Cardiac septum (tissue), 1 donor: ENCODE measurements at places on chromosomes 6 and 20. TPM values are rescaled to one million over a fixed set of nuclear protein-coding genes. Genes with fewer than 3 reads are reported as not detected.

Gene LY6G6D
- not detected for total RNA-seq

Gene PTCHD4
- total RNA-seq = 1.1 TPM

GRCh38 chr6:54138795-54139194, 27.6 kb downstream of the MLIP start:
- no peak for DNase-seq

- DNase-seq = no peak
Measured at GRCh38 chr6:160895562-160895961, 96.0 kb upstream of the MAP3K4 start.

DNA sequence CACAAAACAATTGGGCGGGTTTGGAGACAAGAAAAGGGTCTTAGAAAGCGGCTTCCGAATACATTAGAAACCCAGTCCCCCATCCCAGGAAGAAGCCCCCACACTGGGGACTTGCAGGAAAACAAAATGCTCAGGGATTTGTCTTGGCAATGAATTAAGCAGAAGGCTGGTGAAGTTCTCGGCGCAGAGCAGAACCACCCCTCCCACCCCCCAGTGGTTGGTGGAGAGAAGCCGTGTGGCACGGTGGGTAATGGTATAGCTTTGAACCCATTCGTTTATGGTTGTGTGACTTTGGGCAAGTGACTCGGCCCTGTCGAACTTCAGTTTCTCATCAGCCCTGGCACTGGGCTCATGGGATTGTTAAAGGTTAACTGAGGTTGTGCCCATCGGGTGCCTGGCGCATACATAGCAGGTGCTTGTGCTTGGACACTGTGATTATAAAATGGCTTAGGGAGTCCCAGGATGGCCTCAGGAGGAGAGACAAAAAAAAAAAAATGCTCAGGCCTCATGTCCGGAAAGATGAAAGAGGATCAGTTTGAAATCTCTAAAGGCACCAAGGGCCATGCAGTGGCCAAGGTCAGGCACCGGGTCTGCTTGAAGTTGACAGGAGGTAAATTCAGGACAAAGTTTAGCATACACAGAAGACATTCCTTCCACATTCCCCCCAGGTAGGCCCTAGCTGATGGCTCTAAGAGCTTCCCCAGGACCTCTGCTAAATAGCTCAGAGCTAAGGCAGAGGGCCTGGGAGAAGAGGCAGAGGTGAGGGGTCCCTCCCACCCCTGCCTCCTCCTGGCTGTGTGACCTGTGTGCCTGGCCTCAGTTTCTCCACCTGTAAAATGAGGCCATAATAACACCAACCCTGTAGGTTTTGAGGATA, 120.1 kb upstream of the PTPN1 start:
- no peak for DNase-seq

DNA sequence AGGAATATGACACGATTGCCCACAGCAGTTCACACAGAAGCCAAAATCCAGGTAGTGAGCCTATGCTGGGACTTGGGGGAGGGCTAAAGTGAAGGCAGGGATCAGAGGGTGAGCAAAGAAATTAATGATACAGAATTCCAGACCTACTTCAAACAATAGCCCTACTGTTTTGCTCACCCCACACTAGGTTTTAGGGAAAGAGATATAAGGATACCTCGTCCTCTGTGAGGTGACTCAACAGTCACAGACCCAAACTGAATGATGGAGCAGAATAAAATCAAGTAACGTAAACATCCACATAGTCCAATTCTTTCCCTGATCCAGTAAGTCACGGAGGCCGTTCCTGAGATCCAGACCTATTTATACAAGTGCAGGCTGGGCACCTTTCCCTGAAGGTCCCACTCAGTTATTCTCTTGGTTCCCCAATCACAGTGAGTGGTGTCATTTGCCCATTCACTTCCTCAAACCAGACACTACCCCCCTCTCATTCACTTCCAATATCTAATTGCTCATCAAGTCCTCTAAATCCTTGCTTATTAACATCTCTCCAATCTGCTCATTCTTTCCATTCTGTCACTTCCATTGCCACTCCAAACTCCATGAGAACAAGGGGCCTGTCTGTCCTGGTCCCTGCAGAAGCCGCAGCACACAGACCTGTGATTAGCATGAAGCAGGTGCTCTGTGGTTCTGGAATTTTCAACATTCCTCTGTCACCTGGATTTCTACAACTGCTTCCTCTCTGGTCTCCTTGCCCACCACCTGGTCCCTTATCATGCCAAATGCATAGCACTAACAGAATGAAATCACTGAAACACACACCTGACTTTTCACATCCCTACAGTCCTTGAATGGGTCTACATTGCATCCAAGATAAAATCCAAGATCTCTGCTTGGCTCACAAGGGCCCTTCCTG, 55.9 kb downstream of the ATXN1 start:
- DNase-seq = no peak

GRCh38 chr20:56400001-56400640, 7.7 kb downstream of the CSTF1 start:
- DNase-seq = no peak

DNA sequence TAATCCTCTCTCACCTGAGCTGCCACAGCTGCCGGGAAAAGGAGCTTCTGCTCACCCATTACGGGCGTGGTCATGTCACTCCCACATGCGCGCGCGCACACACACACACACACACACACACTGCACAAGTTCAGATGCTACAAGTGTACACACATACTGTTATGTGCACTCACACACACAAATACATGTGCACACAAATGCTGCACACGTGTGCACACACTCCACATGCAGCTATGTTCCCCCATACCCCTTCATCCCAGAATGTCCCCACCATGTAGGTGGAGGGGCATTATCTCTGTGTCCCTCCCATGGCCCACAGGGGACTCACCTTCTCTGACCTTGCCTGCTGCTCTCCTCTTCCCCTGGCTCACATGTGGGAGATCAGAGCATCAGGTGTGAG, 37.3 kb downstream of the GNAS-AS1 start:
- DNase-seq = no peak

DNA sequence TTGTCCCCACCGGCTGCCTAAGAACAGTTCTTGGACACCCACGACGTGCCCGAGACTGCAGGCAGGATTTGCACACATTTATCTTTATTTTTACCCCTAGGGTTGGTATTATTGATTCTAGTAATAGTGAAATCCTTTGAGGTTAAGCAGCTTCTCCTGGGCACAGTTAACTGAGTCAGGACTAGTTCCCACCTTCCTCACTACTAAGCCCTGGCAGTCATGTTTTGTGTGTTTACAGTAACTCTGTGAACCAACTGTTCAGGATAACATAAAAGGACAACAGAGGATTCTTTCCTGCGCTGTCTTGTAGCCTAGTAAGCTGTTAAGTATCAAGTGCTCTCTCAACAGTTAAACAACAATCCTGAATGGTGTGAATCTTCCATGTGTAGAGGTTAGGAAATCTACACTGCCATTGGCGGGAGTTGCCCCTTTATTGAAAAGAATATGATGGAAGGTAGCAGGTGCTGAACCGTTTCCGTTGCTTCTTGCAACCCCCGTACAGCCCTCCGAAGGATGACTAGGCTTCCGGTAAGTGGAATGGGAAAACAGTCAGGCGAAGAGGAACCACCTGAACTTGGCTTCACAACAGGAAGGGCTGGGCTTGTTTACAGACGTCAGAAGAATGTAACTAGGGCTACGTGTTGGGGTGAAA, 979 bp upstream of the SOD2 start:
- peak; percentile 88 for DNase-seq

DNA sequence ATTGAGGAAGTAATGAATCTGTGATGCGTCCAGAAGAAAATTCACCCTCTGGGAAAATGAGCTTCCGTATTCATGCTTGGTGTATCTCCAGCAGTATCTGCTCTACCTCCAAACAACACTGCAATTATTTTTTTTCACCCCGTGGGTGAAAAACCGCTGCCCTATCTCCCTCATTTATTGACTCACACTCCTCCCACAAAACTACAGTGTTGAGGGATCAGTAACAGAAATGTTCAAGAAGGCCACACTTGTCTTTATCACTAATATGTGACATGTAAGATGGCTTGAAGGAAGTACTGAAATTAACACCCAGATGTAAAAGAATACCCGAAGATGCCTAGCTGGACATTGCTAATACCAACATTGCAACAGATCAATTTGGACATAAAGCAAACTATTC, 4.9 kb upstream of the TBX18 start:
- DNase-seq = no peak

GRCh38 chr6:82396964-82397751, 33.5 kb downstream of the TPBG start:
- no peak for DNase-seq
